Stimulated activated CD8-positive, alpha-beta memory T cell treated with anti-CD3 and anti-CD28 coated beads, Interleukin-15, amount 100 ng/mL, for 4 hours (primary cell): ENCODE measurements at places on chromosomes 5 and 9.

- DNase-seq: no peak
Observed at GRCh38 chr9:133113163-133113948, 7.7 kb downstream of the RALGDS start.

DNA sequence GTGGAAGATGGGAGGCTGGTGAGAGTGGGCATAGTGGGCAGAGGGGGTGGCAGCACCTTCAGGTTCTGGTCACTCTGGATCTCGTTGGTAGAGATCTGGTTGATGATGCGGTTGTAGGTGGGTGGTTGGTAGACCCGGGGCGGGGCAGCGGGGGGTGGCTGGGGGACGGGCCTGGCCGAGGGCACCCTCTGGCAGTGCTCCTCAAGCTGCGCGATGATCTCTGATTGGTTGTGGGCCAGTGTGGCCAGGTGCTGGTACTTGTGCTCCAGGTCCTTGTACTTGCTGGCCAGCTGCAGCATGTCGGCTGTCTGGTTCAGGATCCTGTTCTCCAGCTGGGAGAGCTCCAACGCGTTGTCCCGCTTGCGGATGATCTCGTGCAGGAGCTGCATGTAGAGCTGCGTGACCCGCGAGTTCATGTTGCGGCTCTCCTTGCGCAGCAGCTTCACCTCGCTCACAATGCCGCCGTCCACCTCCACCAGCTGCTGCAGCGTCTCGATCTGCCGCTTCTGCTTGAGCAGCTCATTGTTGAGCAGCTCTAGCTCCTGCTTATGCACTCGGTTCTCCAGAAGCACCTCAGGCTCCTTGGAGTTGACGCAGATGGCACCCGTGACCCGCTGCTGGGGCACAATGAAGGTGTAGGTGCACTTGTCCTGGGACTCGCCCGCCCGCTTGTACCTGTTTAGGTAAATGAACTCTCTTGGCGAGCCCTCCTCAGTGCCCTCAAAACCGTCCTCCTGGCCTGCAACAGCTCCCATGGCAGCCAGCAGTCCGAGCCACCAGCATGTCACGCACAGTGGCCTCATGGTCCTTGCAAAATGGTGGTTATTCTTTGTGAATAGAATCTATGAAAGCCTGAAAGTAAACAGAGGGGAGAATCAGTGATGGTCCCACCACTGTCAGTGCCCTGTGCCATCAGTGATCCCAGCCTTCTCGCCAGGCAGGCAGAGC, 14.2 kb downstream of the ANGPTL2 start:
- no peak for DNase-seq

DNA sequence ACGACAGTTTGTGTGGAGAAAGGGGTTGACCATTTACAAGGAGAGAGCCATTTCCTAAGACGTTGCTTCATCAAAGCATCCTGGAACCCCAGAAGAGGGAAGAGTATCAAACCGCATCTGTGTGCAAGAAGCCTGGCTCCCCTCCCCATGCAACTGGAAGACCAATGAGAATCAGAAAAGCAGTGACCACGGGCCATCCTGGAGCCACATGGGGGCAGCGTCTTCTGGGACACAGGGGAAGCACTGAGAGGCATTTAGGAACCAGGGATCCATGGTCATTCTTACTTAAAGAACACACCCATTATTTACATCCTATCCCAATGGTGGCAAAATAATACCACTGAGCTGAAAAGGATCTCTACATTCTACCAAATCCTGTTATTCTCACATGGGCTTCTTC, 29.3 kb downstream of the SEMA5A start:
- no peak for DNase-seq

- no peak for DNase-seq
Observed at GRCh38 chr9:79756414-79756813, 184.6 kb downstream of the TLE4 start.

- no peak for DNase-seq
Observed at GRCh38 chr5:1777281-1778137, 22.1 kb downstream of the MRPL36 start.

GRCh38 chr5:54551292-54551691, 33.7 kb downstream of the SNX18 start:
- no peak for DNase-seq

DNA sequence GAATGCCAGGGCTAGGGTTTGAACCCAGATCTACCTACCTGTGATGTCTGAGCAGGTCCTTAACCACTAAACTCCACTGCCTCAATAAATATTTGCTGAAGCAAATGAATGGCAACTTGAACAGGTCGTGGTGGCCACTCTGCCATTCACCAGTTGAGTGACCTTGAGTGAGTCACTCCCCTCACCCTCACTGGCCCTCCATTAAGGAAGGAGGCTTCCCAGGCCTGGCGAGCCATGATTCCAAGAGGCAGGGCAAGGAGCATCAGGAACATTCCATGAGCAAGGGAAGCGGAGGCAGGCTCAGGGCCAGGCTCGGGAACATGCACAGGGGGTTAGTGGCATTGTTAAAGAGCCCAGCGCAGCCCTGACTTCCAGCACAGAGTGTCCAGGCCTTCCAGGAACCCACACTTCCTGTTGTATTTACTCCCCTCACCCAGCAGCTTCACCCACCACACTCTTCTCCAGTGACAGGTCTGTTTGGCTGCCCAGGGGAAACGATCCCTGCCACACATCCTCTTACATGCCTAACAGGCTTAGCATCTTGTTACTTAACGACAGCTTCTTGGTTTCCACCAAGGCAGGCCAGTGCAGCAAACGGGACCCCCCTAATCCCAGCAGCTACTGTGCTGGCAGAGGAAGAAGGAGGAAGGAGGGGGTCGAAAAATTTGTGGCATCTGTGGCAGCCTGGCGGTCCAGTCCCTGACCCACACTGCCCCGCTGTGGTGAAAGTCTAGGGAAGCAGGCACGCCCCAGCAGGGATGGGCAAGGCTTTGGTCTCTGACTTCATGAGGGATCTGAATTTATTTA, 43.7 kb upstream of the TTC1 start:
- DNase-seq: no peak

DNA sequence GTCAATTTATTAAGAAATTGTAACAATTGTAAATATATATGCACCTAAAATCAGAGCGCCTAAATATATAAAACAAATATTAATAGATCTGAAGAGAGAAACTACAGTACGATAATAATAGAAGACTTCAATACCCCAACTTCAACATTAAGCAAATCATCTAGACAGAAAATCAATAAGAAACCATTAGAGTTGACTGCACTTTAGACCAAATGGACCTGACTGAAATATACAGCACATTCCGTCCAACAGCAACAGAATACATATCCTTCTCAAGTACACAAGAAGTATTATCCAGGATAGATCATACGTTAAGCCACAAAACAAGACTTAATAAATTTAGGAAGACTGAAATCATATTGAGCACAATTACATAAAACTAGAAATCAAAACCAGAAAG, 208.7 kb downstream of the MED10 start:
- no peak for DNase-seq

- no peak for DNase-seq
Observed at GRCh38 chr5:101942321-101942882, 353.7 kb downstream of the SLCO4C1 start.

DNA sequence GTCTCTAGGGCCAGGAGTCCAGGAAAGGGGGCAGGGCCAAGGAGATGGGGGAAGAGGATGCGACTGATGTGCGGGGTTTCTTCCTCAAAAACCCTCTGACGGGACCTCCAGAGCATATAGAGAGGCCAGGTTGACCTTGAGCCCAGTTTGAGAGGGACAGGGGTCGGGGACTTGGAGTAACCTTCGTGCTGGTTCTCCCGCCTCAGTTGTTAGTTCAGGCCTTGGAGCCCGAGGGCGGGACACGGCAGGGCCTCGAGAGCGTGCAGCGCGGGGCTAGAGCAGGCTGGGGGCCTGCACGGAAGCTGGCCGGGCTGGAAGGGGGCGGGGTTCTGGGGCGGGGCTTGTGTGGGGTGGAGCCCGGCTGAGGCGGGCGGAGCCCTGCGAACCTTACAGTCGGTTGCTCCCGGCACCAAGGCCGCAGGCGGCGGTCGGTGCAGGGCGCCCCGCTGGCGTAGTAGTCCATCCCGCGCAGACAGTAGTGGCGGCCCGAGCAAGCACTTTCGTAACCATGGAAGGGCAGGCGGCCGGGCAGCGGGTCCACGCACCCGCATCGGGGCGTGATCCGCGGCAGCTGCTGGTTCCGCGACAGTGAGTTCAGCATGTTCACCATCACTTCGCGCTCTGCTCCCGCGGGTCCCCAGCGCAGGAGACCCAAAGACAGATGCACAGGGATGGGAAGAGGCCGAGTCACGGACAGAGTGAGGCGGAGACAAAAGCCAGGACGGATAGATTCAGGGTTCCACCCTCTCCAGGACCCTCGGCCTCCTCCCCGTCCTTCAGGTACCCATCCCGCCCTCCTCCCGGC, 4.0 kb upstream of the MYORG start:
- DNase-seq: no peak

- no peak for DNase-seq
Observed at GRCh38 chr5:116448870-116449427, 125.7 kb downstream of the SEMA6A start.

DNA sequence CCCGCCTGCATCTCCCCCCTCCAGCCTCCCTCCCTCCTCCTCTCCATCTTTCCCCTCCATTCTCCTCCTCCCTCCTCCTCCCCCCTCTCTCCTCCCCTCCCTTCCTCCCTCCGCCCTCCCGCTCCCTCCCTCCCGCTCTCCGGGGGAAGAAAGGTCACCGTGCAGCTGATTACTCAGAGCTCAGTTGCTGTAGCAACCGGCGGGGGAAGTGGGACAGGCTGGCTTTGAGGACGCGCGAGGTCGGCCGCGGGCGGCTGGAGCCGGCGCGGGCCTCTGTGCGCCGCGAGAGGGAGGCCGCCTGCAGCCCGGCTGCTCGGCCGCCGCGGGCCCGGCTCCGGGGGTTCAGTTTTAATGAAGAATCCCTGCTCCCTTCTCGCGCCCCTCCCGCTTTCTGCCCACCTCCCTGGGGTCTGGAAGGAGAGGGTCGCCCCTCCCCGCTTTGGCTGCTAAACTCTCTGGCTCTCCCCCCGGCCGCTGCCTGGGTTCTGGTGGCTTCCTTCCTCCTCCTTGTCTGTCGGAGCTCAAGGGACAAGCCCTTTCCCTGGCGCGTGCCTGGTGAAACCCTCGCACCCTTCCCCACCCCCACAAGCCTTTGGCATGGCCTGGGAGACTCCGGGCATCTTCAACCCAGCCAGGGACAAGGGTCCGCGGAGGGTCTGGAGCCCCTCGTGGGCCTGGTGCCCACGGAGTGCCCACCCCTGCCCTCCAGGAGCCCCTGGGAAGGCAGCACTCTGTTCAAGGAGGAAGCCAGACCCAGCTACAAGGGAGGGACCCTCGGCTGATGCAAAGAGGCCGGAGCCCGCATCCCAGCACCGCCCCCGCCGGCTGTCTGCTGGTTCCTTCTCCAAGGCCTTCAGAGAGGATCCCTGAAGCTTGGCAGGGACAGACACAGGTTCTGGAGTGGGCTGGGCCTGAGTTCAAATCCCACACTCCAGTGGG, 160.3 kb downstream of the C9orf50 start:
- DNase-seq: peak; percentile 83

GRCh38 chr5:67435032-67435431, 238.4 kb upstream of the CD180 start:
- DNase-seq: no peak

GRCh38 chr5:129996896-129997295, 92.6 kb downstream of the CHSY3 start:
- DNase-seq: no peak

DNA sequence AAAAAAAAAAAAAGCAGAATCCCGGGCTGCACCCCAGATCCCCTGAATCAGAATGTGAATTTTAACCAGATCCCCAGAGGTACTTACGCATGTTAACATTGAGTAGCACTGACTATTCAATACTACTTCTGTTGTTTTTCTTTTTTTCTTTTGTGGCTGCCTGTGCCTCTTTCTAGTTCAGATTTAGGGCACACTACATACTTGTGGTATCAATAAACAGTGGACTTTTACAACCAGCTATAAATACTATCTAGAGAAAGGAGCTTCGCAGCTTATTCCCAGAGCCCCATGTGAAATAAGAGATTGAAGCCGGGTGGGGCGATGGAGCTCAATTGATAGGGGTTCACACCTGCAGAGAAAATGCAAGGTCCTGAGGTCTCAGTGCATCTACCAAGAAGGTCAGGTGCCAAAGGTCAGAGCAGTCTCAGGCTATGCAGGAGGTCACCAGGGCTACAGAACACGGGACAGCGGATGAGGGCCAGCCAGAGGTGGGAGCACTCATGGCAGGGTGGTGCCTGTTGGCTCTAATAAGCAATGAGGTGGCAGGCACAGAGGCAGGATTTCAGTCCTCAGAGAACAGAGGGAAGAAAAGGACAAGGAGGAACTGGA, 22.3 kb downstream of the WWC1 start:
- no peak for DNase-seq

GRCh38 chr9:123238365-123238764, 30.0 kb downstream of the STRBP start:
- DNase-seq: no peak

- DNase-seq: no peak
Observed at GRCh38 chr5:42611437-42611836, 145.2 kb upstream of the CCDC152 start.

GRCh38 chr9:84647699-84648098, 21.8 kb upstream of the NTRK2 start:
- DNase-seq: no peak

- no peak for DNase-seq
Observed at GRCh38 chr5:28927559-28928326, 1889.4 kb upstream of the CDH9 start.

DNA sequence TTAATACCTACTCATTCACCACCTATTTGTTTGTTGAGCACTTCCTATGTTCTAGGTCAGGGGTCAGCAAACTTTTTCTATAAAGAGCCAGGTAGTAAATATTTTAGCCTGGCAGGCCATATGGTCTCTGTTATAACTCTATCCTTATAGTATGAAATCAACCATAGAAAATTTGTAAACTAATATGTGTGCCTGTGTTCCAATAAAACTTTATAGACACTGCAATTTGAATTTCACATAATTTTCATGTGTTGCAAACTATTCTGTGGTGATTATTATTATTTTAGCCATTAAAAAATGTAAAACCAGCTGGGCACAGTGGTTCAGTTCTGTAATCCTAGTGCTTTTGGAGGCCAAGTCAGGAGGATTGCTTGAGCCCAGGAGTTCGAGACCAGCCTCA, 78.8 kb upstream of the GRHPR start:
- no peak for DNase-seq

GRCh38 chr5:168788107-168788506, 208.9 kb upstream of the PANK3 start:
- DNase-seq: no peak
